ENCODE measurements at places on chromosomes 11 and 22. TPM values are rescaled to one million over a fixed set of nuclear protein-coding genes. Genes with fewer than 3 reads are reported as not detected.

Gene NRIP3
- 1.1 TPM for total RNA-seq

Gene RCOR2
- total RNA-seq, result 0.55 TPM

Gene TUG1
- 28.2 TPM for total RNA-seq

Gene CEP164
- 18.5 TPM for total RNA-seq

Gene APOL1
- 7.7 TPM for total RNA-seq

Gene TYR
- total RNA-seq, result not detected

Gene ROBO4
- not detected for total RNA-seq

Measured in A549 treated with CpdA at 1 μM for 4 hours (cell line).